Activated CD4-positive, alpha-beta T cell treated with anti-CD3 and anti-CD28 coated beads, Interleukin-2, amount 50 U/mL, for 16 hours (primary cell): ENCODE measurements at places on chromosomes 2 and 18.

- DNase-seq = no peak
These were observed 31.8 kb downstream of the SALL3 start for GRCh38 chr18:79011300-79011870.

DNA sequence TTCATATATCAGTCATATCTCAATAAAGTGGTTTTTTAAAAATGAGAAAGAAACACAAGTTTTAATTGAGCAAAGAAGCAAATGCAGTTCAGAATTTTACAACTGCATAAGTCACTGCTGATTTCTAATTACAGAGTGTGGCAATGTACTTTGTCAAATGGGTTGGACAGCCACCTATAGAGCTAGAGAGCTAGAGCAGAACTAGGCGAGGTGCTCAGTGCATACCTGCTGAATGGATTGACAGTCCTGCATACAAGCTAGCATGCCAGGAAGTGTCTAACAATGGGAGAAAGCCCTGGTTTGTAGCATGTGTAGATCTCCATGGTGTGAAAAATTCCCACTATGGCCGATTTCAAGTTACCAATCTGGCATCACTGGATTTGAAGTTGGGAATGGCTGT lies 106.3 kb upstream of the CDCA7 start:
- no peak for DNase-seq

GRCh38 chr2:105790461-105791149 lies 45.9 kb downstream of the NCK2 start:
- DNase-seq = no peak

DNA sequence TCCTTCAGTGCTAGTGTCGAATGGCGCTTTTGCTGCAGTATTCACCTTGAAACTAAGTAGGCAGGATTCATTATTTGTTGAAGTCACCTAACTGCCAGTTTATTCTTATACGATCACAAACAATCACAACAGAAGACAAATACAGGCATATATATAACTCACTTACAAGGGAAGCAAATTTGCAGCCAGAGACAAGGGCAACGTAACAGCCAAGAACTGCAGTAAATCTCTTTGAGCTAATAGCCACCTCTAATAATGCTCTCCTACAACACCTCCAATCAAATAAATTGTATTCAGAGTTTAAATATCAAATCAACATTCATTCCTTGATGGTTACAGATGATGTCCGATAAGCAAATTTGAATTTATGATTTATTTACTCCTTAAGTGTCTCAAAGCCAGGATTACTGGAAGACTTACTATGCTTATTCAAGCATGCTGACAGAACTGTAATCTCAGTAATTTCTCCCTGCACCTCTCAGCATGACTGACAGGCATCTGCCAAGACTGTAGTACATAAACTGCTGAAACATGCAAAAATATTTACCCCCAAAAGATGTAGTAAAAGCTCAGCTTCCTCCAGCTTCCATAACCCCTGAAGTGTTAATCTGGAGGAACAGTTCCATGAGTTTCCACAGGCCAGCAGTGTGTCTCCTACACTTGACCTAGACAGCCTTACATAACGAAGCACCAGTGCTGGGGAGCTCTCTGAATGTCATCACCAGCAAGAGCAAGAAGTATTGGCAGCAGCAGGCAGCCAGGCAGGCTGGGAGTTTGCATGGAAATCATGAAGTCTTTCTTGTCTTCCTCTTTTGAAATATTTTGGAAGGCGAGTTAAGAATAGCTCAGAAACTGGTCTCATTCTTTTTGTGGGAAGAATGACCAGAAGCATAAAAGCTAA lies 20.9 kb upstream of the SCN1A start:
- no peak for DNase-seq

DNA sequence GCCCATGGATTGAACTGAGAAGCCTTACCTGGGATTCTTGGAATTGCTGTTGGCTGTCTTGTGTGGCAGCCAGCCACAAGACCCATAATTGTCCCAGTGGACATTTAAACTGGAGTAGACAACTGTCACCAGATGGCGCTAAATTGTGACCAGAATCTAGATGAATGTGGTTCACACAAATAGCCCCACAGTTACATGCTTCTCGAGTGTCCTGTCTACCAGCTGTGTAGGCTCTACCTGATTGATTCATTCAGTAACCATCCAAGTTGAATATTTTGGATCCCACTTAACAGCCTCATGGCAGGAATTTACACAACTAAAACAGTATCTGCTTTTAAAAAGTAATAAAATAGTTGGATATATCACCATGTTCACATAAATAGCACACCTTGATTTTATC lies 73.2 kb downstream of the MAP4K4 start:
- DNase-seq = peak; percentile 42

- no peak for DNase-seq
These were observed 2.4 kb downstream of the TTN start for GRCh38 chr2:178804791-178805190.

- no peak for DNase-seq
These were observed 145.8 kb downstream of the ESCO1 start for GRCh38 chr18:21454725-21455124.

DNA sequence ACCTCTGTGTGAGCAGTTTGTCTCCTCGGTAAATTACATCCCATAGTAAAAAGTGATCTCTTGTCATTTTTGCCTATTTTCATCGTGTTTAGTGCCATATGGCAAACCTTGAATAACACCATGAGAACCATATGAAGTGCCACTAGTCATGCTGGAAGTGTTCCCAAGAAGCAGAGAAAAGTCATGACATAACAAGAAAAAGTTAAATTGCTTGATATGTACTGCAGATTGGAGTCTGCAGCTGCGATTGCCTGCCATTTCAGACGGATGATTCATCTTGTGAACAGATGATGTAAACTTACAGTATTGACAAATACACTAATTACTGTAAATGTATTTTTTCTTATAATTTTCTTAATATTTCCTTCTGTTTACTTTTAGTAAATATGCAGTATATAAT lies 846.7 kb downstream of the BCL11A start:
- no peak for DNase-seq

- DNase-seq = no peak
These were observed 259.4 kb upstream of the ETAA1 start for GRCh38 chr2:67137699-67138098.

DNA sequence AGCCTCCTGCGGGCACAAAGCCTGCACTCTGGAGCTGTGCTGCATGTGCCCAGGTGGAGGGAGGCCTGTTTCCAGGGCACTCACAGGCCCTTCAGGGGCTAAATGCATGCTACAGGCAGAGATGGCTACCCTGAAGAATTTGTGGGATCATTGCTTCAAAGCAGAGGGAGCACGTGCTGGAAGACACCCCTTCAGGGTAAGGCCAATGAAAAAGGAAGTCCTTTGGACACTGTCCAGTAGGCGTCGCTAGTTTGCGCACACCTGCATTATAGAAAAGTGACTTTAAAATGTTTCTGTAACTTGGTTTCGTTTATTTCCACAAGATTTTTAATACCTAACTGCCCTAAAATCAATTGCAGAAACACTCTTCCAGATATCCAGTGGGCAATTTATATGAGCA lies 325.3 kb downstream of the ZNF516 start:
- no peak for DNase-seq

- no peak for DNase-seq
These were observed 186.5 kb upstream of the ID2 start for GRCh38 chr2:8495189-8495989.

DNA sequence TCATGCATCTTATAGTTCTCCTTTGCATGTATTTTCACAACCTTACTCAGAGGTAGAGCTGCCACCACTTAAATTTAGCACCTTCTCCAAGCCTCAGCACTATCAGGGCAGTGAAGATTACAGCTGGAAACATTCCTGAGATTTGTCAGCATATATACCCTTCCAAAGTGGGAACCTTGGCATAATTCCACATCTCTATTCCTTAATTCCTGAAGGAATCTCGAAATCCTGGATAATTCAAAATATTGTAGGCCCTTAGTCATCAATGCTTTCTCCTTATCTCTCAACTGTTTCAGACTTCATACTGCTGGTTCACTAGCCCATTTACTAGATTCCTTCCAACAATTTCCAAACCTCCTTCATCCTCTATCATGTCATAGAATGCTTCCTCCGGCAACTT lies 87.4 kb downstream of the ITSN2 start:
- no peak for DNase-seq

DNA sequence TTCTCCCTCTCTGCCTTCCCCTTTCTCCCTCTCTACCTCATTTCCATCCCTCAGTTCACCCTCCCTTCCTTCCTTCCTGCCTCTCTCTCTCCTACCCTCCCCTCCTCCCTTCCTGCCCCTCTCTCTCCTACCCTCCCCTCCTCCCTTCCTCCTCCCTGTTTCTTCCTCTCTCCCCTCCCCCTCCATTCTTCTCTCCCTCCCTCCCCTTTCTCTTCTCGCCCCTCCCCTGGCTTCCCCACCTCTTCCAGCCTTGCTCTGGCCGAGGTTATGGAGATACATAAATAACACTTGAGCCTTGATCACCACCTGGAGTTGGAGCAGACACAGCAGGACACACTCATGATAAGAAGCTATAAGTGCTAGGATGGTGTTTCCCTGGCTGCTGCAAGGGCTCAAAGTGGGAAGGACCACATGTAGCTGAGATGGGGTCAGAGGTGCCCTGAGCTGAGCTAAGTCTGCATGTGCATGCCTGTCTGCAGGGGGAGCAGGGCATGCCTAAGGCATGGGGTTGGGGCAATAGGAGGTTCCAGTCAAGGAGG lies 326.1 kb upstream of the HS6ST1 start:
- no peak for DNase-seq

GRCh38 chr18:29160170-29160569 lies 983.2 kb upstream of the CDH2 start:
- no peak for DNase-seq

DNA sequence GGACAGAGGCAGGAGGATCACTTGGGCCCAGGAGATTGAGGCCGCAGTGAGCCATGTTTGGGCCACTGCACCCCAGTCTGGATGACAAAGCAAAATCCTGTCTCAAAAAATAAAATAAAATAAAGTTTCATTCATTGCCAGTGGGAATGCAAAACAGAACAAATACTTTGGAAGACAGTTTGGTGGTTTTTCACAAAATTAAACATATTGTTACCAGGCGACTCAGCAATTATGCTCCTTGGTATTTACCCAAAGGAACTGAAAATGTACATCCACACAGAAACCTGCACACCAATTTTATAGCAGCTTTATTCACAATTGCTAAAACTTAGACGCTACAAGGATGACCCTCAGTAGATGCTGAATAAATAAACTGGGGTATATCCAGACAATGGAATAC lies 35.8 kb downstream of the FOSL2 start:
- DNase-seq = no peak

DNA sequence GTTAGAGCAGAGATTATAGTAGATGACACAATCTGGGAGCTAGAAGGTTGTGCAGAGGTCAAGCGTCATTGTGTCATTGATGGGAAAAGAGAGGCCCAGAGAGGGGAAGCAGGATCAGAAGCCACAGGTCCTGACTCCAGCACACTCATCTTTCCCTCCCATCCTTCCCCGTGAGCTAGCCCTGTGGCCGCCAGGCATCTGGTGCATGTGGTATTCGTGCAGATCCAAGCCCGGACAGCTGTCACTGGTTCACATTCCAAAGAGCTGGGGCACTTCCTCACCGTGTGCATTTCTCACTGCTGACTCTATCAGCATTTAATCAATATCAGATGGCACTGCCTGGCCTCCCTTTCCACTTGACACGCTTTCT lies 94.1 kb upstream of the THOC1 start:
- DNase-seq = no peak

- DNase-seq = no peak
These were observed 36.5 kb downstream of the GALNT14 start for GRCh38 chr2:31101701-31102100.

GRCh38 chr2:159010340-159010739 lies 41.9 kb downstream of the TANC1 start:
- DNase-seq = peak; percentile 26
